ENCODE measurements at places on chromosomes 16 and 17.

- DNase-seq = peak; percentile 57
These were observed 16.6 kb upstream of the CBX8 start for GRCh38 chr17:79813297-79814126.

- no peak for DNase-seq
These were observed 4.6 kb upstream of the KCNJ12 start for GRCh38 chr17:21371511-21372081.

- peak; percentile 46 for DNase-seq
These were observed 645 bp upstream of the ELMO3 start for GRCh38 chr16:67198238-67198734.

DNA sequence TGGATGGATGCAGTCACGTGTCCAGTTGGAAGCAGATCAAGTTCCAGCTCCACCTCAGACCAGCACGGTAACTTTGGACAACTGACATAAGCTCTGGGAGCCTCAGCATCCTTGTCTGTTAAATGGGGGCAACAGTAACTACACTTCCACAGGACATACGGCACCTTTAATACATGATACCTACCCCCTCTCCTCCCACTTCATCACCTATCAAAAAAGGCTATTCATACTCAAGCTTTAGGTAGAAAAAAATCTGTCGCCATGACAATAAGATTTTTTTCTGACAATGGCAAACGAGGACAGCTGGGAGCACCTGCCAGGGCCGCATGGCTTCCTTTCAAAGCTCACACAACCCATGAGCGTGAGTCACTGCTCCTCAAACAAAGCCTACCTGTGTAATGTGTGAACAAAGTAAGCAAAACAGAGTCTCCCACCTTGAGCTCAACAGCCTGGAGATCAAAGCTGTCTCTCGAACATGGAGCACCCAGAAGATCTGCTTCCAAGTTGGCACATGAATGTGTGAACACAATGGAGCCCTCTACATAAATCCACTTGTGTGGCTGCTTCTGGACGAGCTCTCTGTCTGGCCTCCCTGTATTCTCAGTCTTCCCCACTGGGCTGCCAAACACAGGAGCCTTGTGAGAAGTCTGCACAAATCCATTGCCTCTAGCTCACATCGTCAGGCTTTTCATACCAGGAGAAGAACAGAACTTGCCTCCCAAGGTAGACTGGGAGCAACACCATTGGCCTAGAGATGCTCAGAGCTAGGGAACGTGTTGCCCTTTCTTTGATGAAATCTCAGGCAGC is 459.7 kb downstream of the SOX9 start:
- peak; percentile 57 for DNase-seq

DNA sequence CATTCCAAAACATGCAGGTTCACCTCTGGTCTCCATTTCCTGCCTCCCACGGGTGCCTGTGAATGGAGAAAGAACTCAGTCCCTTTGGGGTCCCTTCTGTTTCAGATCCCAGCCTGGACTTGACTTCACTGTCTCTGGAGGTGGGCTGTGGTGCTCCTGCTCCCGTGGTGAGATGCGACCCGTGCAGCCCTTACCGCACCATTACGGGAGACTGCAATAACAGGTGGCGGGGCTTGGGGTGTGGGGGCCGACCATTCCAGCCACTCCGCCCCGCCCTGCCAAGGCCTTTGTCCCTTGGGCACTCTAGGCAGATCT is 10.5 kb downstream of the LPO start:
- DNase-seq = no peak

GRCh38 chr17:5485270-5486205 is at the start of gene DERL2:
Gene DERL2, minus strand, starts transcription at chr17:5486178. Its CDS starts 17 bp downstream, at chr17:5486161.
- DNase-seq = no peak

All from NCI-H1436 (cell line).